Uterine smooth muscle cell (primary cell): ENCODE measurements at places on chromosomes 12 and 14. TPM values are rescaled to one million over a fixed set of nuclear protein-coding genes. Genes with fewer than 3 reads are reported as not detected.

FAM186B gene
- 0.12 and 0.22 TPM in 2 replicates for total RNA-seq

CDCA3 gene
- total RNA-seq = 9.0 and 35.9 TPM in 2 replicates

MANSC4 gene
- total RNA-seq = not detected in 2 replicates

LUM gene
- 186 and 540 TPM in 2 replicates for total RNA-seq

ACOT6 gene
- 0.12 TPM in 1 of 2 replicates, not detected in the other for total RNA-seq

GNG2 gene
- 12.6 and 26.6 TPM in 2 replicates for total RNA-seq

PIK3C2G gene
- total RNA-seq = not detected in 2 replicates

SIRT4 gene
- total RNA-seq = 0.66 and 2.4 TPM in 2 replicates

MDP1 gene
- 18.9 and 23.2 TPM in 2 replicates for total RNA-seq

ERH gene
- 150 and 180 TPM in 2 replicates for total RNA-seq

CPSF2 gene
- 66.6 and 76.7 TPM in 2 replicates for total RNA-seq

KRT73 gene
- not detected in 2 replicates for total RNA-seq

ACOT2 gene
- 25.5 and 30.1 TPM in 2 replicates for total RNA-seq

AKAP5 gene
- total RNA-seq = 0.44 and 1.1 TPM in 2 replicates

TRMT5 gene
- 14.5 and 15.1 TPM in 2 replicates for total RNA-seq

RGS6 gene
- not detected in 2 replicates for total RNA-seq

XRCC3 gene
- total RNA-seq = 9.7 and 27.7 TPM in 2 replicates

ENDOU gene
- total RNA-seq = under 0.01 and 0.11 TPM in 2 replicates

RNASE13 gene
- total RNA-seq = not detected in 2 replicates

LRTM2 gene
- not detected in 2 replicates for total RNA-seq

BMP4 gene
- total RNA-seq = 0.75 and 1.1 TPM in 2 replicates

CACNA1C gene
- 3.1 and 4.1 TPM in 2 replicates for total RNA-seq

CLEC4D gene
- total RNA-seq = not detected in 2 replicates

NANOG gene
- not detected in 2 replicates for total RNA-seq

GPRC5A gene
- total RNA-seq = 15.6 and 25.2 TPM in 2 replicates

FOXJ2 gene
- total RNA-seq = 6.9 and 7.0 TPM in 2 replicates

MGST1 gene
- total RNA-seq = 88.5 and 105 TPM in 2 replicates

TMEM229B gene
- 0.33 and 0.62 TPM in 2 replicates for total RNA-seq

GPR68 gene
- total RNA-seq = 1.2 and 1.9 TPM in 2 replicates

TROAP gene
- 9.4 and 19.1 TPM in 2 replicates for total RNA-seq

KLRC1 gene
- total RNA-seq = not detected in 2 replicates

IRAK3 gene
- 2.0 and 2.4 TPM in 2 replicates for total RNA-seq

MYH6 gene
- total RNA-seq = not detected in 2 replicates

TMEM253 gene
- total RNA-seq = not detected in 2 replicates

NGB gene
- total RNA-seq = not detected in 2 replicates

CAPZA3 gene
- total RNA-seq = not detected in 2 replicates

ACSM4 gene
- not detected in 2 replicates for total RNA-seq

GUCY2C gene
- total RNA-seq = not detected in 2 replicates

LACRT gene
- total RNA-seq = not detected in 2 replicates

CMTM5 gene
- 0.22 and 0.50 TPM in 2 replicates for total RNA-seq

PLCZ1 gene
- total RNA-seq = not detected in 2 replicates

KRT75 gene
- total RNA-seq = not detected in 2 replicates

KCNC2 gene
- total RNA-seq = 0.50 TPM in 1 of 2 replicates, not detected in the other
